ENCODE measurements at places on chromosomes 7 and 10. TPM values are rescaled to one million over a fixed set of nuclear protein-coding genes. Genes with fewer than 3 reads are reported as not detected.

- DNase-seq = peak; percentile 94
Observed at GRCh38 chr7:130009848-130010688, 41.1 kb downstream of the ZC3HC1 start.

DNA sequence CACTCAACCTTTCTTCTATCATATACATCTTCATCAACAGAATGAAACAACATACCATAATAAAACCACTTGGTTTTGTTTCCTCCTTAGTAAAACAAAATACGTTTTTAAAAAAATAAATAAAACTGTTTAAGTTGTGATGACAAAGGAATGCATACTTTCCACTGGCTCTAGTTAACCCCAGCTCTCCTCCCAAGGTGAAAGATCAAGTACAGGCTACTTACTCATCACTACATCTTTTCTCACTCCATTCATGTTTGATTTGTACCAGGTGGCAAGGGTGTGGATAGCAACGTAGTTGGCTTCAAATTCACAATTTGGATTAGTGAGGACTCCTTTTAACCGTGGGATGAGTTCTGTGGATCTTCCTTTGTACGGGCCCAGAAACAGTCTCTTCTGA is 14.7 kb downstream of the OGA start:
- no peak for DNase-seq

DNA sequence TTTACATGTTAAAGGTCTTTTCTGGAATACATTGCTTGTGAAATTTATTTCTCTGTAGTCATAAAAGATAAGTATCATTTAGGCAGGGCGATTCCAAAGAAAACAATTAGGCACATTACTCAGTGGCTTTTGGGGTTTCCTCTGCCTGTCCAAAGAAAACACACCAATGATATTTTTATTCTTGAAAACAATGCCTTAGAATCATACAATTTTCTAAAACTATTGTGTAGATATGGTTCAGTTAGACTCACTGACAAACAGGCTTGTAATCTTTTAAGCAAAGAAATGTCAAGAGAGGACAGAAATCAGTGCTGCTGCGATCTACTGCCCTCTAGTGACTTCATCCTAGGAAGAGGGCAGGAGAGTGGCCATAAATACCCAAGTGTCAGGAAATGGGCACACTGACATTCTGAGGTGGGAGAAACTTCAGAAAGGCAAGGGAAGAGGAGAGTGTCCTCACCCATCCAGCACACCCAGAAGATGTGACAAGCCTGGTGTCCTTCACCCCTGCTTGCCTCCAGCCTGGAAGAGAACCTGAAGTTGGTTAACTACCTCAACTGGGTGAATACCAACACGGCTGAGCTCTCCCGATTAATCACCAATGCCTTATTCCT is 120.5 kb downstream of the GALNT11 start:
- peak; percentile 17 for DNase-seq

- no peak for DNase-seq
Observed at GRCh38 chr10:78531088-78531487, 497.4 kb downstream of the RPS24 start.

Gene CNTNAP2
- total RNA-seq = not detected

DNA sequence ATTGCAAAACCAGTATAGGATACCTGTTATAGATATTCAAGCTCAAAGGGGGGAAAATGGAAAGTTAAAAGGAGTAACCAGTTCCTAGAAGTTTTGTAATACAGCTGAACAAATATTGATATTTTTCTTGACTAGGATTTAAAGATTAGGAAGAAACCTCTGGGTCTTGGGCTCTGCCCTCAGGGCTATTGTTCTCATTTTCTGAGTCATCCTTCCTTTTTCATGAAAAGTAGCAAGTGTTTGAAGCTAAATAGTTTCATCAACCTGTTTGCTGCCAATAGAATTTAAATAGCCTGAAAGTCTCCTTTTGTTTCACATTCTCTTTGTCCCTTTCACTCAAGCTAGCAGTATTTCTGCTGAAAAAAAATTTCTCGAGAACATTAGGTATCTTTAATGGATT is 1061.1 kb upstream of the GHITM start:
- no peak for DNase-seq

GRCh38 chr10:49180444-49180860 is 7.7 kb downstream of the TMEM273 start:
- DNase-seq = no peak

Gene AGAP6
- total RNA-seq = 1.2 TPM

Gene SPDYE2B
- total RNA-seq = not detected

- no peak for DNase-seq
Observed at GRCh38 chr7:47534322-47535034, 47.4 kb downstream of the TNS3 start.

GRCh38 chr7:2141651-2142050 is 91.1 kb downstream of the MAD1L1 start:
- no peak for DNase-seq

Gene URGCP
- 41.8 TPM for total RNA-seq

DNA sequence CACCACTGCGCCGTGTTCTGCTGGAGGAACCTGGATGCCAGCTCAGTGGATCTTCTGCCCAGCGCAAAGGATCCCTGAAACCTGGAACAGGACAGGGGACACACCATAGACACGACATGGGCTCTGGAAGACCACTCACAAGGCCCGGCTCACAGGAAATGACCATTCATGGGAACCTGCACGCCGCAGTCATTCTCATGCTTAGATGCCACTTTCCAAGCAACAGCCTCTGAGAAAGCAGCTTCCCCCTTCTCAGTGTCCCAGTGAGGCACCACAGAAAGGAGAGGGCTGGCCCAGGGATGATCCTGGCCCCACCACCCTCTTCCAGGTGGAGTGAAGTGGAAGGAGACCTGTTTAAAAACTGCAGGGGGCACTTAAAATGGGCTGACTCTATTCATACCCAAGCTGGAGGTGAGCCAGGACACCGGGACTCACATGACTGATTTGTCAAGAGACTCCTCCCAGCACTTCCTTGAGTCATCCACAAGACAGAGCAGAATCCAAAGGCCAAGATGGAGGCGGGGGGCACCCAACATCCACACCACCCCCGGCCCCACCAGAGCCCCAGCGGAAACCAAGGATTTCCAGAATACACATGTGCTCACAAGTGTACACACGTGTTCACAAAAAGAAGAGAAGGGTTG is 11.2 kb downstream of the CTBP2 start:
- peak; percentile 54 for DNase-seq

Gene SLC18A3
- not detected for total RNA-seq

Gene NEURL1
- not detected for total RNA-seq

Gene GNGT1
- not detected for total RNA-seq

Gene FKBP6
- total RNA-seq = not detected

Gene C10orf105
- total RNA-seq = not detected

- DNase-seq = no peak
Observed at GRCh38 chr10:17210361-17210760, 8.9 kb upstream of the TRDMT1 start.

DNA sequence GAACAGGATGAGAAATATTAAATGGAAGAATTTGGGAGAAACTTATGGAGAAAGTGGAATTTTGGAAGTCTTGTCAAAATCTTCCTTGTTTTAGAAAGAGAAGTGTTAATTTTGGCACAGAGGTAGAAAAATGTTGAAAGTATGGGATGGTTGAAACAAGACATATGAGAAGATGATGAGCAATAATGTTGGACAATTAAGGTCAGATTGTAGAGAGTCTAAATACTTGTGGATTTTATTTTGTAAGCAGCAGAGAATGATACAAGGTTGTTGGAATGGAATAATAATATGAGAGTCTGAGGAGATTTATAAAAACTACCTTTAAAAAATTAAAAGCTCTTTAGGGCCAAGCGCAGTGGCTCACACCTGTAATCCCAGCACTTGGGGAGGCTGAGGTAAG is 34.6 kb downstream of the PHTF2 start:
- DNase-seq = no peak

Data from MG63 (cell line).